ENCODE measurements at places on chromosomes 16 and 17. TPM values are rescaled to one million over a fixed set of nuclear protein-coding genes. Genes with fewer than 3 reads are reported as not detected.

GRCh38 chr17:43003542-43004172 is 2.9 kb upstream of the IFI35 start:
- peak; percentile 80 for DNase-seq

- peak; percentile 73 for DNase-seq
Observed at GRCh38 chr16:66619534-66620428, 15.3 kb downstream of the CMTM3 start.

- no peak for DNase-seq
Observed at GRCh38 chr17:12730421-12730820, 58.9 kb upstream of the ARHGAP44 start.

DNA sequence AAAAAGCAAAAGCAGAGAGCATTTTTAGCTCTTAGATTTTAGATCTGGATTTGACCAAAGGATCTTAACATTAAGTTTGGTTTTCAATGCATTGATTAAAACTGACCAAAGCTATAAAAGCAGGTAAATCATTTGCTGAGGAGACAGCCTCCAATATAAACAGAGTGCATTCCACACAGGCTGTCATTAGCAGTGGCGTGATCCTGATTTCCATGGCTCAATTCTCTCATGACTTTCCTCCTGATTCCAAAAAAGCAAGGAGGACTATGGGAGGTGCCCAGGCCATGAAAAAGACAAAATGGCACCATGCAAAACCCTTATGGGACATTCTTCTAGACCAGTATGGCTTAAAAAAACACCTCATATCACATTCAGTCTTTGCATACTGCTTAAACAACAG is 53.5 kb downstream of the PARN start:
- no peak for DNase-seq

DNA sequence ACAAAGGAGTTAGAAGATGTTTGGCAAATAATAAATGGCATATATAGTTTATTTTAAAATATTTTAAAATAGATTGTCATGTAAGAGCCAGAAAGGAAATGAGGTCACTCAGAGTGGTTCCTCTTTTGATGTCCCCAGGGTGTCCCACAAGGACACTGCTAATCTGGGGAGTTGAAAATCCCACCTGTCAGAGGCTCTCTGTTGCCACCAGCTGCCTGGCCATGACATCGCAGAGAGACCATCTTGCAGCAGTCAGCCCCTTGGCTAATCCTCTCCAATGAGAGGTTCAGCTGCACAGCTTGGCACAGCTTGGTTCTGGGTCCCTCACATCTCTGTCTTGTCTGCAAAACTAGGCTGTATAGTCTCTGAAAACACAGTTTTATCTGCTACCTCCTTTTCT is 11.0 kb upstream of the RBFOX1 start:
- no peak for DNase-seq

- no peak for DNase-seq
Observed at GRCh38 chr16:52418201-52418600, 128.7 kb downstream of the TOX3 start.

Gene C1QTNF1
- total RNA-seq: 6.5 TPM

GRCh38 chr17:83064021-83064731 is 15.2 kb upstream of the METRNL start:
- no peak for DNase-seq

- DNase-seq: no peak
Observed at GRCh38 chr16:31094088-31094423, 541 bp downstream of the VKORC1 start.

Gene CTF1
- total RNA-seq: 1.9 TPM

DNA sequence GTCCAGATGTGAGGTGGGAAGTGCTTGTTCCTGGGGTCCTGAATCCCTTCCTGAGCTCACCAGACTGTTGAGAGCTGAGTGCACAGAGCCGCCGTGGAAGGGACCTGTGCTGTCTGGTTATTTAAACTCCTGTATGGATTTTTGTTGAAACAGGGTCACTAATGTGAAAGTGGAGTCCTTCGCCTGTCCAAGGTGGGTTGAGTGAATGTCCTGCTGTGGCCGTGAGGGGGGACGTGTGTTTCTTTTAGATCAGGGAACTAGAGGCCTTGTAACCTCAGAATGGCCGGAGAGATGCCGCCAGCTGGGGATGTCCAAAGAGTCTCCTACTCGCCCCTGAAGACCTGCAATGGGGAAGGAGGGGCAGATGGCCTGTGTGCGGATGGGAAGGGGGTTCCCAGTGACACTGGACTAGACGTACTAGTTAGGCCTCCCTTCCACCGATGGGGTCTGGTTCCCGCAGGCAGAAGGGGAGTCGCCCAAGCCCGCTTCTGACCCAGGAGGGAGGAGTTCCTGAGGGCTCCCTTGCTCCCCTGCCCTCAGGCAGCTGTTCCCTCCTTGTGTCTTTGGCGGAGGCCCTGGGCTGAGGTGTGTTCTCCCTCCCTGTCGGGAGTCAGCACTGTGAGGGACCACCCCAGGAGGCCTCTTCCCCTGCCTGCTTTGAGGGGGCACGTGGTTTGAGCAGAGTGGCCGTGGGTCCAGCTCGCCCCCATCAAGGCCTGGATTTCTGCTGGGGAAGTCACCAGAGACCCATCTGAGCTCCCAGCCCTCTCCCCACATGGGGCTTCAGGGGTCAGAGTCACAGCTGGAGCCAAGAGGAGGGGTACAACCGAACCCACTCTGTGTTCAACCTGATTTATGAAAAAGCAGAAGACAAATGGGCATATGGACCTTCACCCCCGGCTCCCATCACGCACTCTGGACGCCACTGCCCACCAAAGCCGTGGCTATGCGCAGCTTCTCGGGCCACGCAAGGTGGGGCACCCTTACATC is 30.9 kb downstream of the OR1D5 start:
- DNase-seq: no peak

Gene ADAD2
- not detected for total RNA-seq

DNA sequence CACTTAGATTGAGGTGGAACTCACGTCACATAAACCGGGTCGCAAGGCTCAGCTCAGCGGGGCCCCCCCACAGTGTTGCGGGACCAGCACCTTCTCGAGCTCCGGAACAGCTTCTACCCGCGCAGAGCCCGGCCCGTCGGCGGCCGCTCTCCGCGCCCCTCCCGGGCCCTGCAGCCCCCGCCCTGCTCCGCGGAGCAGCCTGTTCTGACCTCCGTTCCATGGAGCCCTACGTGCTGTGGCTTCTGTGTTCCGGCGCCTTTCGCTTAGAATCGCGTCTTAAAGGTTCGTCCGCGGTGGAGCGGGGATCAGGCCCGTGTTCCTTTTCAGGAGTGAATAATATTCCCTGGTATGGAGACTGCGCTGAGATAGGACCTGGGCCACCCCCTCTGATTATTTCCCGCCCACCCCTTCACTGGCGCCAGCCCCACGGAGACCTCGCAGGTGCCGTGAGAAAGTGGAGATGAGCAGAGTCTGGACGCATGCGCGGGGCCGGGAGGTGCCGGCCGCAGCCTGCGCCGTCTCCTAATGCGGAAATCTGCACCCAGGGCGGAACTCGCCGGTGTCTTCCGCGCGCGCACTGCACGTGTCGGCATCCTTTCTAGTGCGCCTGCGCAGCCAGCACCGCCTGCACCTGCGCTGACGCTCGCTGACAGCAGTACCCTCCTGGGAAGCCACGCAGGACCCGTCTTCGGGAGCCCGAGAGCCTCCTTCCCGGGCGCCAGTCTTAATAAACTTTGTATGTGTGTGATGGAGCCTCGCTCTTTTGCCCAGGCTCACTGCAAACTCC is 30.9 kb downstream of the ZNF778 start:
- no peak for DNase-seq

GRCh38 chr16:57284209-57284951 is at the start of gene PLLP:
Gene PLLP (minus strand): TSS chr16:57284672. CDS start chr16:57284540, 132 bp downstream.
- DNase-seq: peak; percentile 21

DNA sequence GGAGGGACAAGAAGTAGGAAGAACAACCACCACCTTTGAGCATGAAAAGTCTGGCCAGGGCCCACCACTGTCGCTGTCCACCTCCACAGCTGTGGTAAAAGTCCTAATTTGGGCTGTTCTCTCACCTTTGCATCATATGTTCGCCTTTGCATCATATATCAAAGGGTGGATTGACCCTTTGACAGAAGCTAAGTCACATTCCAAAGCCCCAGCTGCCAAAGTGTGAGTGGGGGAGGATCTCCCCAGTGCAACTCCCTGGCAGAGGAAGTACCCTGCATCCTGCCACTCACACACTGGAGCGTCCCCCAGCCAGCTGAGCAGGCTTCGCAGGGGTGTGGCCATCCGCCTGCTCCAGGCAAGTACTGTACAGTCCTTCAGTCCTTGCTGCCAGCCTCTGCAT is 12.7 kb upstream of the SPECC1 start:
- DNase-seq: no peak

GRCh38 chr16:24775455-24775854 is 46.0 kb downstream of the TNRC6A start:
- DNase-seq: no peak

- peak; percentile 35 for DNase-seq
Observed at GRCh38 chr17:75601057-75601987, 13.7 kb downstream of the MYO15B start.

Gene JMJD8
- 1.6 TPM for total RNA-seq

Gene SLC5A10
- total RNA-seq: 0.22 TPM

GRCh38 chr17:50558581-50558940 is 2.0 kb upstream of the CACNA1G start:
- no peak for DNase-seq

Gene PRR29
- 0.76 TPM for total RNA-seq

DNA sequence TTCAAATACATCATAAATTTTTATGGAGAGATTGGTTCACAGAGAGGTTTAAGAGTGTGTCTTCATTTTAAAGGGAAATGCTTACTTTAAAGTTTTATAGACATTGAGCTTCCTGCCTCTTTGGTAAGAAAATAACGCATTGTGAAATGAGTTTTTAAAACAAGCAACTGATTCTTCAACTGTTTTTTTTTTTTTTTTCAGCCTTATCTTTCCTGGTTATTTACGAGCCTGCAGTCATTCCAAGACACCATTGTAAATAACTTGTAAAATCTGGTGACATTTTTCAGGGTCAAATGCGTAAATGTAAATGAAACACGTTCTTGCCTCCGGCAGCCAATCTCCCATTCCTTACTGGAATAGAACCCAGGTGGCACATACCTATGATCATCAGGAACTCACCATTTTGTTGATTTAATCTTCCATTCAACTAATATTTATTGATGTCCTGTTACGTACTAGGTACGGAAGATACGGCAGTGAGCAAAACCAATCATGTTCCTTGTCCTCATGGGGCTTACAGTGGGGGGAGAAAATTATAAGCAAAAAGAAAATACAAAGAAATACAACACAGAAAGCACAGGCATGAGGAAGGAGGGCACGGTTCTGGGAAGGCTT is 33.2 kb upstream of the CDYL2 start:
- DNase-seq: no peak

DNA sequence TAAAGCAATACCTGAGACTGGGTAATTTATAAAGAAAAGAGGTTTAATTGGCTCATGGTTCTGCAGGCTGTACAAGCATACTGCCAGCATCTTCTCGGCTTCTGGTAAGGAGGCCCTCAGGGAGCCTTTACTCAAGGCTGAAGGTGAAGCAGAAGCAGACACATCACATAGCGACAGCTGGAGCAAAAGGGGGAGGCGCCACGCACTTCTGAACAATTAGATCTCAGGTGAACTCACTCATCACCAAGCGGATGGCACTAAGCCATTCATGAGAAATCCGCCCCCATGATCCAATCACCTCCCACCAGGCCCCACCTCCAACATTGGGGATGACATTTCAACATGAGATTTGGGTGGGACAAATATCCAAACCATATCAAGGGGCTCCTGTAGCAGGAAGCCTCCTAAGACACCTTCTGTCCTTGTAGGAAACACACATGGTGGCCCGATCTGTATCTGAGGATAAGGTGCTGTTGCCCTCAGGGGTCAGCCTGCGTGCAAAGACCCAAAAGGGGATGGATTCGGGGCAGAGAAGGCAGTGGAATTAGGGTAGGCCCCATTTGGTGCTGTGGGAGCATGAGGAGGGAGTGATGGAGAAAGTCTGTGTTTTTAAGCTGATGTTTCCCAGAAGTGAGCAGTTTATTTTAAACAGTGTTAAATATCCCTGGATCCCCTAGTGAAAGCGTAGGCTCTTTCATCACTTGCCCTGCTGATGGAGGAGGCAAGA is 23.0 kb downstream of the IL21R start:
- DNase-seq: no peak

Gene DPEP1
- 1.2 TPM for total RNA-seq

- no peak for DNase-seq
Observed at GRCh38 chr16:21953541-21953902, 361 bp downstream of the UQCRC2 start.

GRCh38 chr17:31318298-31318801 is 3.1 kb downstream of the EVI2A start:
- peak; percentile 82 for DNase-seq

DNA sequence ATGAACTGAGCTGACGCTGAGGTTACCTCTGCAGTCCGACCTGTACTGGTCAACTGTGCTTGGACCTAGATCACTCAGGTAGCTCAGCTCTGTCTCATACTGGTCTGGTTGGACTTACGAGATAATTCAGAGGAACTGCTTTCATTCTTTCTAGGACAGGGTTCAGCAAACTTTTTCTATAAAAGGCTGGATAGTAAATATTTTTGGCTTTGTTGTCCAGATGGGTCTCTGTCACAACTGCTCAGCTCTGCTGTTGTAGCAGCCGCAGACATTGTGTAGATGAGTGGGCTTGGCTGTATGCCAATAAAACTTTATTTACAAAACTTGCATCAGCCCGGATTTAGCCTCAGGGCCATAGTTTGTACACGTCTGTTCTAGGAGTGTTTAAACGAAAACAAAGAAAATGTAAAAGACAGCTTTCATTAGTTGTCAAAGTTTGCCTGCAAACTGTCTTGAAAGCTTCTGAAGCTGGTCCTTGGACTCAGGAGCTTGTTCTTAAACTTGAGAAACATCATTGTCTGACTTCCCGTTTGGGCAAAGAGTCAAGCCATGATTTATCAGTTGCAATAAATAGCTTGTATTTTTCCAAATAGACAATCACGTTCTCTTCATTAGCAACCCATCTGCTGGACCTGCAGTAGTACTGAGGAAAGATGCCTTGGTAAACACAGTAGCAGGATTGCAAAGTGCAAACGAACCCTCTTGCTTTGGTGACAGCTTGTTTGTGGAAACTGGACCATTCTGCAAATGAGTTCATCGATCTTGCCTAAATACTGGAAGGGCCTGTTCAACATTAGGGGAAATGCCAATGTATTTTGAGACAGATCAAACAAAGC is 253.4 kb downstream of the SNX29 start:
- no peak for DNase-seq

DNA sequence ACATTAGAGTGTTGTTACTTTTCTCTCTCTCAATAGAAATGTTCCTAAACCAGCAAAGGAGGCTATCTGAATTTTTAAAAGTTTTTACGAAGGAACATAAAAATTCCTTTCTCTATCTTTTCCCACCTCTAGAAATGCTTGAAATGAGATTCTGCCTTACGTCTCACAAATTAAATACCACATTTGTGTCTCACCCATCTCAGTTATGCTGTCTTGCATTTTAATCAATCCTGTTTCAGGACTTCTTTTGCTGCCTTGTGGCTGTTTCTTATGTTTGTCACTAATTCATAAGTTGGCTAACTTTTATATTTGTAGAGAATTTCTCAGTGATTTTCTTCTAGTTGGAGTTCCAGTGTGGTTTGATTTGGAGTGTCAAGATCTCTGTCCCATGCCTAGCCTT is 3.5 kb downstream of the OMG start:
- DNase-seq: no peak

DNA sequence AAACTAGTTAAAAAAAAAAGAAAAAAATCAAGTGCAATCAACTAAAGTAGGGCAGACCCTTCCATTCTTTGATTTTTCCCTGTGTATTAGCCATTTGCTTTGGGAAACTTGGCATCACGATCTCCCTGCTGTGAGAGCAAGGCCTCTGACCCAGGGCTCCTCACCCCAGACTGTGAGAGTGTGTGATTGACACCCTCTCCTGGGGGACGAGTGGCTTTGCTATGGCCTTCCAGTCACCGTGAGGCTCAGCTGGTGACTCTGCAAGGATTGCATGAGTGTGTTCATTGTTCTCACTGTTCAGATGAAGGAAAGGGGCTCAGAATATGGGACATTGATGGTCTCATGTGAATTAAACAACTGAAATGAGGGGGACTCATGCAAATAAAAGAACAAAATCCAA is 69.0 kb upstream of the BCAR1 start:
- DNase-seq: peak; percentile 43

All from A172 (cell line).